ENCODE measurements at places on chromosomes 12 and 14.
A peak's percentile ranks its signal among the peaks of the same experiment; 100 is the strongest.

DNA sequence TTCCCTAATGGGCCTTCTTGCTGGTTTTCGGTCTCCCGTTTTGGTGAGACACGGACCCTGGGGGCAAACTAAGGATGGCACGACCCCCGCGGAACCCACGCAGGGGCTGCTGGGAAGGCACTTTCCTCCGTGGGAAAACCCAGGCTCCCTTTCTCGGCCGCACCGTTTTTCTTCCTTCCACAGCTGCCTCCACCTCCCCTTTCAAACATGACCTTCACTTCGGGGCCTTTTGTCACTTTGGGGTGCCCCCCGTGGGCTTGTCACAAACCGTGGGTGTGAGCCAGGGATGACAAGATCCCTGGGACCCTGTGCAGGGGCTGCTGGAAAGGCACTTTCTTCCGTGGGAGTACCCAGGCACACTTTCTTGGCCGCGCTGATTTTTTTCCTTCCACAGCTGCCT lies 268.7 kb downstream of the ALG10 start:
- DNase-seq, result no peak

DNA sequence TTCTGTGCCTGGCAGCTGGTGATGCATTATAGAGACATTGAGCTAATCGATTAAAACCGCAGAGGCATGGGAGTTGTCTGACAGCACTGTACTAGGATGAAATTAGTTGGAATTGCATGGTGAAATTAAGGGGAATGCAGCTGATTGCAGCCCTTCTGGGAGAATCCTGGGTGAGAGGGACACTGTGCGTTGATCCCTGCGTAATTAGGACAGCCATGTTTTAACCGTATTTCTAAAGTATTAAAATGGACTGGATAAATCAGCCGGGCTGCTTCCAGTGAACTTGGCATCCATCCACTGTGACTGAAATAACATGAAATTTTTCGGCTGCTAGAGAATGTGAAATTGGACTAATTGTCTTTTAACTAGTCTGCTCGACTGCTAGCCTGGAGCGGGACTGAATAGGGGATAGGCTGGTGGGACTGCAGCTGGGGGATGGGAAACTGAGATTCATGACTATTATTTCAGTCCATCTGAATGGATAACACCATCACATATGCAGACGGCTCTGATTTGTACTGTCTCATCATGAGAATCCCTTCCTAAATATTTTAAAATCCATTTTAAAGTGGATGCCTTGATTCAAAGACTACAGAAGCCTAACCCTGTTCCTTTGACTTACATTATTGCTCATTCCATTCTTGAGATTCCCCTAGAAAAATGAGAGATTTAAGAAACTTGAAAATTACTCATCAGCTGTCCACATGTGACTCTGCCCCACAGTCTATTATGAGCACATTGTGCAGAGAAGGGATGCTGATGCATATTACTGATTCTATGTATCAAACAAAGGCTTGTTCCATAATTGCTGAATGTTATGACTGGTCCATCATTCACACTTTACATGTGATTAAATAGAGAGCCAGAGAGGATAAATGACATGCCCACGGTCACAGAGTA lies 343.9 kb downstream of the NPAS3 start:
- DNase-seq, result no peak

GRCh38 chr14:83816761-83817160 lies 1713.2 kb upstream of the FLRT2 start:
- DNase-seq, result no peak

DNA sequence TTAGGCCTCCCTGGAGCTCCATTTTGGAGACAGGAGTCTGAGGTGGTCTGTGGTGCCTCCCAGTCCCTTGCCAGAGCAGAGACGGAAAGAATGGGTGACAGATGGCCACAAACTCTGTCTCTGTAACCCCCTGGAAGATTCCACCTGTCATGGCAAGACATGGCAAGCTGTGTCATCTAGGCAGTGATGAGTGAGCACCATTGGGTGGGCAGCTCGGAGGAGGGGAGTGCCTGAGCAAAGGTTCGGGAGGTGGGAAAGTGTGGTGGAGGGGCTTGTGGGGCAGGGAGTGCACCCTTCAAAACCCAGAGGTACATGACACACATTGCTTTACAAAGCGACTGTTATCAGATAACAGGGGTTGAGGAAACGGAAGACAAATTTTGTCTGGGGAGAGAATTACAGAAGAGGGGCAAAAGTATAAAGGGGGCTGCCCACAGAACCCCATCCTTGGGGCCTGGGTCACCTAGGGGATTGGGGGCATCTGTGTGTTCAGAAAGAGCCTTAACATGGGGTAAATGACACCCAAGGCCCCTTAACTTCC lies 3.5 kb downstream of the RIN3 start:
- DNase-seq, result peak; percentile 37

GRCh38 chr14:67241411-67242167 lies at the start of gene PALS1:
Gene PALS1 (plus strand): TSS chr14:67241435. CDS start chr14:67279171, 37,736 bp downstream.
- no peak for DNase-seq

- no peak for DNase-seq
Observed at GRCh38 chr12:11819643-11820042, 170.2 kb downstream of the ETV6 start.

DNA sequence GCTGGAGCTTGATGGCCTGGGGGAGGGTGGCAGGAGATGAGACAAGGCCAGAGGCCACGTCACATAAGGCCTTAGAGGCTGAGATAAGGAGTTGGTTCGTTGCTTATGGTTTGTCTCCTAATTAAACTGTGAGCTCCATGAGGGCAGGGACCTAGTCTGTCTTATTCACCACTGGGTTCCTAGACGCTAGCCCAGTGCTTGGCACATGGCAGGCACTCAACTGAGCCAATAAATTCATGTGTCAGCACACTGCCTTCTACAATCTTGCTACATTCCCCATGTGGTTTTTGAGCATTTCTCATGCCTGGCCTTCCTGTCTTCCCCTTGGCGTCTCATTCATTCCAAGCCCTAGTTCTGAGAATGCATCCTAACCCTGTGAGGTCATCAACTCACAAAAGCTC lies 92.5 kb upstream of the MED13L start:
- DNase-seq, result no peak

GRCh38 chr14:24508155-24508840 lies at the start of gene CMA1:
Gene CMA1 (minus strand): TSS chr14:24508265. CDS start chr14:24508235, 30 bp downstream.
- DNase-seq, result no peak

- no peak for DNase-seq
Observed at GRCh38 chr14:75711105-75711795, 50.2 kb downstream of the TTLL5 start.

DNA sequence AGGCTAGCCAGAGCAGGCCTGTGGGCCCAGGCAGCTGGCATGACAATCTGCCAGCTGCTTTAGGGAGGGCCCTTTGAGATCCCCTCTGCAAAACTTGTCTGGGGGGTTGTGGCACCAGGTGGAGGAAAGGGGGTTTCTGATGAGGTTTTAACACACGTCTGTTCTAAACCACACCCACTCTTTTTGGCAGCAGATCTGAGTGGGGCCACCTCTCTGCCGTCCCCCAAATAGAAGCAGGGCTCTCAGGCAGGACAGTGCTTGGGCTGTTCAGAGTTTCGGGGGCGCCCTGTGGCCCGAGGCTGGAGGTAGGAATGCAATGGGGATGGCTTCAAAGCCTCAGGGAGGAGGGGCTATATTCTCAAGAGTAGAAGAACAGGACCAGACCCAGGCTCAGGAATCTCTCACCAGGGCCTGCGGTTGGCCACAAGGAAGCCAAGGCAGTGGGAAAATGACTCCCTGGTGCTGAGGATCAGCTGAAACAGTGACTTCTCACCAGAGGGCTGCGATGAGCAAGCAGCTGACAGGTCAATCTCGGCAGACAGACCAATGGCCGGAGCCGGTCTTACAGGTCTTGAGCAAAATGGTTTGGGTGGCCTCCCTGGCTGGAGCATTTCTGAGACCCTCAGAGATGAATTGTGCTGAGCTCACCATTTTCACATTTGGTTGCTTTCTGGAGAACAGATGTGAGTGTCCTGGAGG lies 1.5 kb upstream of the KRT5 start:
- DNase-seq, result no peak

GRCh38 chr12:77925536-77926108 lies 94.9 kb downstream of the NAV3 start:
- no peak for DNase-seq

DNA sequence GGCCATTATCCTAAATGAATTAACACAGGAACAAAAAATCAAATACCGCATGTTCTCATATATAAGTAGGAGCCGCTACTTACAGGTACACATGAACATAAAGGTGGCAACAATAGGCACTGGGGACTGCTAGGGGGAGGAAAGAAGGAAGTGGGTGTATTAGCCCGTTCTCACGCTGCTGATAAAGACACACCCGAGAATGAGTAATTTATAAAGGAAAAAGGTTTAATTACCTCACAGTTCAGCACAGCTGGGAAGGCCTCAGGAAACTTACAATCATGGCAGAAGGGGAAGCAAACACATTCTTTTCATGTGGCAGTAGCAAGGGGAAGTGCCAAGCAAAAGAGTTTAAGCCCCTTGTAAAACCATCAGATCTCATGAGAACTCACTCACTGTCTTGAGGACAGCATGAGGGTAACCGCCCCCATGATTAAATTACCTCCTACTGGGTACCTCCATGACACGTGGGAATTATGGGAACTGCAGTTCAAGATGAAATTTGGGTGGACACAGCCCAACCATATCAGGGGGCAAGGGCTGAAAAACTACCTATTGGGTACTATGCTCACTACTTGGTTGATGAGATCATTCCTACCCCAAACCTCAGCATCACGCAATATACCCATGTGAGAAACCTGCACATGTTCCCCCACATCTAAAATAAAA lies 16.4 kb upstream of the MIA2 start:
- DNase-seq, result no peak

Data from stimulated activated CD8-positive, alpha-beta memory T cell treated with anti-CD3 and anti-CD28 coated beads, Interleukin-4, amount 100 ng/mL, for 1 hour (primary cell).